ENCODE measurements at places on chromosomes 11 and 22. TPM values are rescaled to one million over a fixed set of nuclear protein-coding genes. Genes with fewer than 3 reads are reported as not detected.

The TUB gene
- total RNA-seq: 2.3 TPM

DNA sequence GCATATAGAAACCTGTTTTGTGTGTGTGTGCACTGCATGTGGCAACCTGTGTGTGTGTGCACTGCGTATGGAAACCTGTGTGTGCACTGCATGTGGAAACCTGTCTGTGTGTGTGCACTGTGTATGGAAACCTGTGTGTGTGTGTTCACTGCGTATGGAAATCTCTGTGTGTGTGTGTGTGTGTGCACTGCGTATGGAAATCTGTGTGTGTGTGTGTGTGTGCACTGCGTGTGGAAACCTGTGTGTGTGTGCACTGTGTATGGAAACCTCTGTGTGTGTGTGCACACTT, 72.2 kb upstream of the CCND1 start:
- no peak for DNase-seq

DNA sequence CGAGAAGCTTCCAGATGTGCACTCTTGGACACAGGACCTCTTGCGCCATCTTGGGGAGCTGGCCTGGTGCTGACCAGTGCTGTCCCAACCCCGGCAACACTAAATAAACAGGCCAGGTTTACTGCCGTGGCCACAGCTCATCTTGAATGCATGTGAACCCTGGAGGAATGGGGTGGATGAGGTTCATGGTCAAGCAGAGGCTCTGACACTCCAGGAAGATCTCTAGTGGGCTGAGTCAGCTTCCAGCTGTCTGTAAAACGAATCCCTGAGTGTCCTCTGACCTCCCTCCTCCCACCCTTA, 51.8 kb downstream of the ALX4 start:
- DNase-seq: no peak

The TMEM258 gene
- total RNA-seq: 74.5 TPM

The SLN gene
- total RNA-seq: not detected

The NPTXR gene
- 2.1 TPM for total RNA-seq

The KRTAP5-2 gene
- not detected for total RNA-seq

DNA sequence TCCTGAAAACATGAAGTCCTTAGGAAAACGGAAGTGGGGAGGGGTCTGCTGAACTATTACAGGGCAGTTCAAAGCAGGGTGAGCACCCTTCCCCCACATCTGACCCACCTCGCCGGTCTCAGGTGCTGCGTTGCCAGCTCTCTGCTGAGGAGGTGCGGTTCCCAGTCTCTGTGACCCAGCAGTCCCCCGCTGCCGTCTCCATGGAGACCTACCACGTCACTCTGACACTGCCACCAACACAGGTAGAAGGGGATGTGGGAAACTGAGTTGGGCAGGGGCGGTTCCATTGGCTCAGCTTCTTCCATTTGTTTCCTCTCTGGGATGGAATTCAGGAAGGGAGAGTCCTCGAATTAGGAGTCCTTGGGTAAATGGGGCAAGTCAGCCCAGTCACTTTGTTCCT, 3.3 kb downstream of the C2CD2L start:
- DNase-seq: no peak

The CLDN5 gene
- not detected for total RNA-seq
